Pancreas (tissue), 10 donors: ENCODE measurements at places on chromosomes 1 and 21. TPM values are rescaled to one million over a fixed set of nuclear protein-coding genes. Genes with fewer than 3 reads are reported as not detected.

GRCh38 chr1:76921590-76921989 is 54.3 kb downstream of the ST6GALNAC5 start:
- H3K4me3 ChIP-seq: no peak overlapping the region
- no peak for DNase-seq
- no peaks in the 10 kb centered on the region for H3K36me3 ChIP-seq
- H3K27ac ChIP-seq: no peak overlapping the region
- no peaks in the 10 kb centered on the region for H3K4me1 ChIP-seq

- no peaks in the 10 kb centered on the region for H3K36me3 ChIP-seq
- H3K27ac ChIP-seq: no peak overlapping the region
- no peaks in the 10 kb centered on the region for H3K27me3 ChIP-seq
- H3K4me3 ChIP-seq: no peak overlapping the region
- H3K4me1 ChIP-seq: no peaks in the 10 kb centered on the region
Observed at GRCh38 chr21:27722095-27722494, 755.2 kb upstream of the ADAMTS5 start.

The MIB2 gene
- 27.4 TPM for total RNA-seq

The DIO1 gene
- not detected for total RNA-seq

The IKBKE gene
- 4.0 TPM for total RNA-seq
